ENCODE measurements at places on chromosomes 4 and X.

DNA sequence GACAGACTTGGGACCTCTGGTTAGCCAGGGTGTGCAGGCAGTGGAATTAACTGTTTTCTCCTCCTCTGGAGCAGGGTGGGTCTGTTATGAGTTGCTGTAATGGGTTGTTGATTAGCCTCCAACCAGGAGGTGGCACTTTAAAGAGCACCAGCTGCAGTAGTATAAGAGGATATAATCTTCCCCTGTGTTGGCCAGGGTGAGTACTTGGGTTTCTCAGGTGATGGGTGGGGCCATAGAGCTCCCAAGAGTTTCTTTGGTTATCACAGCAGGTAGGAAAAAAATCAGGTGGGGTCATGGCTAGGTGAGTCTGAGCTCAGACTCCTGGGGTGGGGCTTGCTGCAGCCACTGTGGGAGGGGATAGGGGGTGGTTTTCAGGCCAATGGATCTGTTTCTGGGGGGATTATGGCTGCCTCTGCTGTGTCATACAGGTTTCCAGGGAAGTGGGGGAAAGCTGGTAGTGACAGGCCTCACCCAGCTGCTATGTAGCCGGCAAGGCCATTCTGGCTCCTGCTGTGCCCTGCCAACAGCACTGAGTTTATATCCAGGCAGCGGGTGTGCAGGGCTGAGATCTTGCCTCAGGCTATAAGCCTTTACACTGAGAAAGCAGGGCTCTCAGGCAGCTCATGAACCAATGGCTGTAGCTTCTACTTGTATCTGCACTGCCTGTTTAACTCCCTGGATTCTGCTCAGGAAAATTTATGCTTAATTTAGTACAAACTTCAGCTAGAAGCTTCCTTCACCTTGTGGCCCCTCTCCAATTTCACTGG, 70.1 kb downstream of the CCNG2 start:
- DNase-seq: no peak

GRCh38 chrX:10064736-10065135, 92.0 kb upstream of the CLCN4 start:
- DNase-seq: no peak

DNA sequence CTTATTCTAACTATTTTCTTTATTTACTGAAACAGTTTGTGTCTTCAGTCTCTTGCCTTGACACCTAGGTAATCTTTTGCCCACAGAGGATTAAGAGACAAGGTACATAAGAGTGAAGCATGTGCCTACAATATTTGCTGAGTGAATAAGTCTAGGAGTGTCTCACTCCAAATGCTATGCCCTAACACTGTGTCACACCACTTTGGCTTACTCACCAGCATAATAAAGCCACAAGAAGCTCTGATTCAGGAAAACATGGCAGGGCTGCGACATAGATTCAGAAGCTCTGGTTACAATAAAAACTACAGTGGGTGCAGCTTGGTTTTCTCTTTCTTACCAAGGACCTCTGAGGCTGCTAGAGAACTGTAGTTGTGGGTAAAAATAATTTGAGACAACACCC, 127.1 kb downstream of the RBM46 start:
- DNase-seq: peak; percentile 2

DNA sequence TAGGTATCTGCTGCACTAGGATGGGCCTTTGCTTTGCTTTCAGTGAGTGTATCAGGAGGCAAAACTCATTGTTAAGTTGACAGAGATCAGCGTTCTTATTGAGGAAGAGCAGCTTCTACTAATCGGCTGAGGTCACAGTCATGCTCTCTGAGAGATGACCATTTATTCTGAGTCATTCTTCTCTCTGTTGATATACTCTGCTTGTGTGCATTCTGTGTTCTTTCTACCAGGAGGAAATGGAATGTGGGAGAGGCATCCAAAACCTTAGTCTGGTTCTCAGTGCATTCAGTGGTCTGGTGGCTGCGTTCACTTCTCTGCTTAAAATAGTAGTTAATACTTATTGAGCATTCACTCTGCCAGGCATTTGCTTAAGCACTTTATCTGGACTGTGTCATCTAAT, 66.2 kb downstream of the RRAGB start:
- no peak for DNase-seq

- peak; percentile 67 for DNase-seq
These were observed 137.3 kb upstream of the FTHL17 start for GRCh38 chrX:31209005-31209628.

GRCh38 chrX:154545673-154546274, 872 bp downstream of the G6PD start:
- DNase-seq: no peak

- DNase-seq: no peak
These were observed 5.3 kb downstream of the SMIM9 start for GRCh38 chrX:154829134-154829533.

GRCh38 chrX:102711872-102712215, 404 bp upstream of the GPRASP2 start:
- DNase-seq: peak; percentile 3

All from fibroblast of skin of right quadriceps (primary cell).